ENCODE measurements at places on chromosomes 7 and 10.

DNA sequence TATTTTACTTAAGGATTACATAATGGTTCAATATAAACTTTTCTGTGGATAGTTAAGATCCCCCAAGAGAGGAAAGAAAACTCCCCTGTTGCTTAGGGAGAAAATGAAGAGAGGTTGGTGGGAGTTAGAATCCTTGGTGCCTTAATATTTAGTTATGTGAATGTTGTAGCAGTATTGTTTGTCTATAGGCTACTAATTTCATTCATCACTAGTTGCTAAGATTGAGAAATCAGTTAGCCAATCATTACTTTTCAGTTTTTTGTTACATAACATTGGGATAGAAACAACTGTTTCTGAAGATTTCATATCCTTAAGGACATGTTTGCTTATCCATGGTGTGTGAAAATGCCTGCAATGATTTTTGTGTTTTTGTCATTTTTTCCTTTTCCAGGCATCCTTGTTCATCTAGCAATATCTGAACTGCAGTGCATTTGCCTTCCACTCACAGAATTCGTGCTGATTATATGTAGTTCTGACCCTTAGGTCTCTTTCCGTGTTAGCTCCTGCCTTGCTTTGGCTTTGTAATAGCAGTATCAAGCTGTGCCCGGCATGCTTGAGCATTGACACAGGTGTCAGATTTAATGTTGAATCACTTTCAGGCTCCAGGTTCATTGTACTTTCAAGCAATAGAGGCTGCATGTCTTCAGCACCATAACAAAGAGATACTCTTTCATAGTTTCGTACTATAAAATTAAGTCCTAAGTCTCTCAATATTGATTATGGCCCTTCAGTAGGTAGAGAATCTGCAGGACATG lies 85.0 kb downstream of the PODXL start:
- no peak for DNase-seq

- no peak for DNase-seq
Measured at GRCh38 chr10:108789336-108789735, 1134.0 kb downstream of the XPNPEP1 start.

DNA sequence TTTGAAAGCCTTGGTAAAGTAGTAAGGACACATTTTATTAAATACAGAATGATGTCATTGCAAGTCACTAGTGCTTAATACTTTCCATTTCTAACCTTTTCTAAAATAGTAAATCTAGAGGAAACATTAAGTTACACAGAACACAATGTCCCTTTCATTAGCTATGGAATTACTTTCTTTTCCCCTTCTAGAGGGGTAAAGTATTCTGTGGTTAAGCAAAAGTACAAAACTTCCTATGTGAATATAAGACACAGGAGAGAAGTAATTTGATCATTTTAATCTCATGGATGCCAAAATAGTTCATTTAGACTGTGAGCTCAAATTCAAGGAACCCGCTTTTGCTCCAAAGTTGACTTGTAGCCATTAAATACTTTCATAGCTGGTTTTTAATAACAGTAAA lies 49.8 kb downstream of the SEMA3E start:
- no peak for DNase-seq

GRCh38 chr7:77738871-77739270 lies 42.6 kb downstream of the RSBN1L start:
- no peak for DNase-seq

GRCh38 chr7:33743594-33743993 lies 161.7 kb upstream of the BMPER start:
- no peak for DNase-seq

GRCh38 chr10:37679465-37679864 lies 177.9 kb downstream of the ZNF248 start:
- DNase-seq, result no peak

DNA sequence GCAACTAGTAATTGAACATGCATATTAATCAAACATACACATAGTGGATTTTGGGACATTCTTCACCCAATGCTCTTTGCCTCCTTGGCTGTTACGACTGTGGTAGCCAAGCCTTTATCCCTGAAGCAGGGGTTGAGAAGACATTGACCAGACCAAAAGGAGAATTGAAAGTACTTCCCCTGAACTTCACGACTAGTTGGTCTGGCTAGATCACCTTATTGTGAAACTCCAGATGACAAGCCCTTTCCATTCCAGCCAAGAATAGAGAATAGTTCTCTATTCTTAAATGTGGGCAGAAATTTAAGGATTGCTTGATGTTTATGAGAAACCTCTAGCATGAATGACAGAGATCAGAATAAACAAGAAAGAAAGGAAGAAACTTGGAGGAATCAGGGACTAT lies 97.0 kb downstream of the LRMDA start:
- DNase-seq, result no peak

DNA sequence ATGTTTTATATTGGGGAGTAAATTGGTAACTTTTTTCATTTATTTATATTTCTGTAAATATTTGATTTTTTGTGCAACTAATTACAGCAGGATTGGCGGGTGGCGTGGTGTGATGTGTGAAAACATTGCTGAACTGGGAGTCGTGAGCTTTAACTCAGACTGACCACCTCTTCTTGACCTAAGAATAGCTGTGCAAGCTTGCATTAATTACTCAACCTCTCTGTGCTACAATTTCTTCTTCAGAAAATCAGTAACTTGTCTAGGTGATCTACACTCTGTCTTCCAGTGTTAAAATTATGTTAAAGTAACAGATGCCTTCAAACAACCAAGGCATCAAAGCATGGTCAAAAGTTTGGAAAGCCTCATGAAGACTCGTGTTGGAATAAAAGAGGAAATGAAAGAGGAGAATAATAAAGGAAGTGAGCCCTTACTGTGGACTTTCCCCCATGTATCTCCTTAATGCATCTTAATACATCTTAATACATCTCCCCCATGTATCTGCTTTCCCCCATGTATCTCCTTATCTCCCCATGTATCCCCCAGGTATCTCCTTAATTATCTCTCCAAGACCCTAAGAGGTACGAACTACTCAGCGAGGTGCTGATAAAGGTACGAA lies 71.2 kb downstream of the SVIL start:
- DNase-seq, result no peak

DNA sequence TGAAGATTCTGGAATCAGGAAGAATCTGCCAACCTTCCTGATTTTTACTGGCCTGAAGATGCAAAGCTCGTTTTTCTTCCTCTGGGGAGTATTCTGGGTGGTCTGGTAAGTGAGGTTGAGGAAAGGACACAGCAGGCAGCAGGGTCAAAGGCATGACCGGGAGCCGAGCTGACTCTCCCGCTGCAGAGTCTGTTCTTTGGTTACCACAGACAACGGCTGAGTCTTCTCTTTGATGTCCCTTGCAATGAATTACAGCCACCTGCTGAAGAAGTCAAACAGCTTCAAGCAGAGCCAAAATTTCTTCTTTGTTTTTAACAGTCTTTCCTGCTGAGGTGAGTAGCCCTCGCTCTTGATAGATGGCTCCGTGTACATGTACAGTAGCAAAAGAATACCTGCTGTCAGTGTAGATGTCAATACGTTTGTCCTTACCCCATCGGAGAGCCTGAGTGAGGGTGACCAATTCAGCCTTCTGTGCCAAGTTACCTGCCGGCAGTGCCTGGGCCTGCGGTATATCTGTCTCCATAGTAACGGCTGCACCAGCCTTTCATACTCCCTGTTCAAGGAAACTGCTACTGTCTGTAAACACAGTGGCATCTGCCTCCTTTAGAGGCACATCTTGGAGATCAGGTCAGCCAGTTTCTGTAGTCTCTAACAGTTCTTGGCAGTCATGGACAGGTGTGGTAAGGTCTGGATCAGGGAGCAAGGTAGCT lies 76.4 kb downstream of the PRR15 start:
- DNase-seq, result no peak

DNA sequence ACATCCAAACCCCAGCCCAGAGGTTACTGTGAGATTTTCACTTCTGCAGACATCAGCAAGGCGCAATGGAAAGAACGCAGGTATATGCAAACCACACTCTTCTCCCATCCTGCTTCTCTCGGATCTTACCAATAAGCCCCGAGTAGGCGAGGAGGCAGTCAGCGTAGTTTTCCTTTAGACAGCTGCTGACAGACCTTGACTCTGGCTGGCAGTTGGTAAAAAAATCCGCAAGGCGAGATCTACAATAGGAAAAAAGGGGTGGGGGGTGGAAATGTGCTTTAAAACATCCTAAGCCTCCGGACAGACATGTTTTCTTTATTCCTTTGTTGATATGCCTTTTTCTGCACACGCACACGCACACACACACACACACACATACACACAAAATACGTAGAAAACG lies 176.5 kb downstream of the GFRA1 start:
- no peak for DNase-seq

DNA sequence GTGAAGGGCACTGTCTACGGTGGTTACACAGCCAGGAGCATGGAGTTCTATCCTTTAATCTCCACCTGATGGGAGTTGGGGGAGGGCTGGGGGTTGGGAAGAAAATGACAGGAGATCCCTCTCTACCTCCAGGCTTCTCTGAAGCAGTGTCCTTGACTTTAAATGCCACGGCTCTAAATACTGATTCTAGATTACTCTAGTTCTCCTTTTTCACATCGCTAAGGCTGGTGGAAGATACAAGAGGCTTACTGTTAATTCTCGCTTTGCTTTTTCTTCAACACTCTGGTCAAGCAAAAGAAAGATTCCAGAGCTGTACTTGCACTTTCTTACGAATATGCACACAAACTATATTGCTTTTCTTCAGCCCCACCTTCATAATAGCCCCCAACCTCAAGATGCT lies 30.5 kb downstream of the ARL3 start:
- DNase-seq, result no peak
